ENCODE measurements at places on chromosomes 6 and 20.
A peak's percentile ranks its signal among the peaks of the same experiment; 100 is the strongest.

DNA sequence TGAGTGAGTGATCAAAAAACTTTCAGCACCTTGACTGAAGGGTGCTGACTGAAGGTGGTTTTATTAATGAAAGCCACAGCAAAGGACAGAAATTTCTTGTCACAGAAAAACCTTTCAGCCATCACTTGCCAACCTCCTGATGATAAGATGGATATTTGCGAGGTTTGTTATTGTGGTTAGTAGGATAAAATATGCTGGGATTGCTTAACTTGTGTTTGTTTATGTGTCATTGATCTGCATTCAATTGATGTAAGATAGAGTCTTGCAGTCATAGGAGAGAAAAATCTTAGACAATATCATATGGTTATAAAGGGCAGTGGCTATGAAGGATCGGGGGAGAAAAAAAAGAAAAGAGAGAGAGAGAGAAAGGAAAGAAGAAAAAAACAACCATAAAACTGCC lies 1.2 kb downstream of the TSBP1 start:
- no peak for DNase-seq

- DNase-seq: no peak
Observed at GRCh38 chr20:62193079-62194025, 10.5 kb downstream of the MTG2 start.

- DNase-seq: no peak
Observed at GRCh38 chr20:35726842-35727711, 15.0 kb downstream of the RBM39 start.

DNA sequence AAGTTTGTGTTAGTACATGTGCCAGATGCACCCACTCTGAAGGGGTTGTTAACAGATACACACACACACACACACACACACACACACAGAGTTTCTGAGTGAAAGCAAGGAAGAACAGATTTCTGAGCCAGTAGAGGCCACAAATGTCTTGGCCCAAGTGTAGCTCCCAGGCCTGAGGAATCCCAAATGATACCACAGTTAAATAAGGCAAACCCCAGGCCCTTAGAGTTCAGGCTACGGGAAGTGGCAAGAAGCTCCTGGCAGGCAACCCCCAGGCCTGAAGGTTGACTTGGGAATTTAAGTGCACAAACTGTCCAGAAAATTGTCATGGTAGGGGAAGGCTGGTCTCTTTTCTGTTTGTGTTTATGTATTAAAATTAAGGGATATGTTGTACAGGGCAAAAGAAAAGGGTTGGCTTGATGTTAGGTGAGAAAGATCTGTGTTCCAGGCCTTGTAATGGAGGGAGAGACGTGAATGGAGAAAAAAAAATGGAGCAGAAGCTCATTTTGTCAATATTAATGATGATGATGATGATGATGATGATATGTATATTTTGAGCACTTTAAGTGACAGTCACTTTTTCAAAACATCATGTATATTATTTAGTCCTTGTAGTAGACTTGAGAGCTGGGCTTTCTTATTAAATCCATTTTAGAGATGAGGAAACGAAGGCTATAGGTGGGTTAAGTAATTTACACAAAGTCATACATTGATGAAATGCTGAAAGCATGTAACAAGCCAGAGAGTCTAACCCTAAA lies 317.0 kb upstream of the JAG1 start:
- no peak for DNase-seq

DNA sequence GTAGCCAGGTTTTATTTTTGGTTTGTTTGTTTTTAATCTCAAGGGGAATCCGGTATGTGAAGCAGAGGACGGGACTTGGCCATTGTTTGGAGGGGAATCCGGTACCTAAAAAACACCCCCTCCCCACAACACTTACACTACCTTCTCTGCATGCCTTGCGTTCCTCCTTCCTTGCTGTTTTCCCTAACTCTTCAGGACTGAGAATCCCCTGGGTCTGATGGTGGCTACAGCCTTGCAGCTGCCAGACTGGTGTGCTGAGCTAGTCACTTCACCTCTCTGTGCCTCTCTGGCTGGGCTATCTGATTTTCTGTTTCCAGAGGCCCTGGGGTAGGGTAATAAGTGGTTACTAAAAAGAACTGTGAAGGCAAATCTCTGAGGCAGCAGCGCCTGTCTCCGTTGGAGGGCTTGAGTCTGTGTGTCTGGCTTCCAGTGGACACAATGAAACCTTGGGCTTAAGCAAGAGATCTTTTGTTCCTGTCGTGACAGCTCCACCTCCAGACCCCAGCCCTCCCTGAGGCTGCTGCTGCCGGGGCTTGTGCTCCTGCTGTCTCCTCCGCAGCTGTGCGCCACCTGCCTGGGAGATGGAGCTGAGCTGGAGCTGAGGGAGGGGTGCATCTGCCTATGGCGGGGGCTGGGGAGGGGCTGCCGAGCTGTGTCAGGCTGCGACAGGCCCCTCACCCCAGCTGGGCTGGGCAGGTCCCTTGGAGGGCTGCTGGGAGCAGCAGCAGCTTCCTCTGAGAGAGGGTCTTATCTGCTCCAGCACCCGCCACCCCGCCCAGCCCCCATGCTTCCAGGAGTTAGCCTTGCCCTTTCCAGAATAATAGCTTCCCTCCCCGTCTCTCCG lies 65.8 kb upstream of the CCDC167 start:
- DNase-seq: peak; percentile 82

DNA sequence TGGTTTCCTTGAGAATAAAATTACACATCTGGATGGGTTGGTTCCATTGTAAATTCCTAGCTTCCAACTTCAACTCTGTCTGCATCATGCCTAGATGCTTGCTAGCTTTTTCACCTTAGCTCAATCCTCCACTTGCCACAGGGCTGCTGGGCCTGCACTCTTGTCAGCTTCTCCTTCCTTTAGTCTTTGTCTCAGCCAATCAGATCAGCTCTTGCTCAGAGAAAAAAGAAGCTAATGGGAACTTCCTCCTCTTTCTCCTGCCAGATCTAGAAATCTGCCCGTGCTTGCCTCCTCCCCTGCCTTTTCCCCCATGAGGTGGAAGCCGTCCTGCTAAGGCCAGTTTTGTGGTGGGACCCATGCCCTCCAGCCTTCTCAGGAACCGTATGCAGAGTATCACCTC lies 18.5 kb downstream of the RAE1 start:
- no peak for DNase-seq

GRCh38 chr6:140544431-140544830 lies 1170.0 kb upstream of the CITED2 start:
- DNase-seq: no peak

Measured in NCI-H345 (cell line).